ENCODE measurements at places on chromosomes 1 and 21.

DNA sequence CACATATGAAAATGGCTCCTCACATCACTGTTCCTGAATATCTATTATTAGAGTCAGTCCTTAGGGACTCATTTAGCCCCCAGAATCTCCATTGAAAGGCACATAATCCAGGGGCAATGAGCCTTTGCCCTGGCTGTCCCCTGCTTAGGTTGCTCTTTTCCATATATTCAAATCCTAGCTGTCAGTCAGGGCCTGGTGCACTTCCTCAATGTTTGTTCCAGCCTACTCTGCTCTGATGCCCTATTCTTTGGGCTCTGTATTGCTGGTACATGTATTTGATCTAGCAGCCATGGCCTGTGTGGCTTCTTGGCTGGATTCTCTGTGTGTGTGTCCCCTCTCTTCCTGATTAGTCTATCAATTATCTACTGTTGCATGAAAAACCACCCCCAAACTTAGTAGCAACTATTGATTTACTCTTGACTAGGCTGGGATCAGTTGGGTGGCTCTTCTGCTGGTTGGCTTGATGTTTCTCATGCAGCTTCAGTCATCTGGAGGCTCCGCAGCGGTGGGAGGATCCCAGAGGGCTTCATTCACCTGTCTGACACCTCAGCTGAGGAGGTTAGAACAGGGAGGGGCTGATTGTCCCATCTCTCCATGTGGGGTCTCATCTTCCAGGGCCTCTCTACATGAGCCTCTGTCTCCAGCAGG, 107.5 kb downstream of the DTL start:
- DNase-seq: no peak

GRCh38 chr1:221777431-221778072, 35.7 kb upstream of the DUSP10 start:
- no peak for DNase-seq

- DNase-seq: no peak
Observed at GRCh38 chr1:53391982-53392381, 64.1 kb upstream of the LRP8 start.

- no peak for DNase-seq
Observed at GRCh38 chr1:182196897-182197870, 135.7 kb upstream of the ZNF648 start.

GRCh38 chr1:87045761-87046304, 131.4 kb downstream of the HS2ST1 start:
- DNase-seq: no peak

GRCh38 chr1:15391366-15391765, 18.3 kb upstream of the EFHD2 start:
- DNase-seq: no peak

GRCh38 chr1:115949156-115949555, 27.2 kb upstream of the SLC22A15 start:
- no peak for DNase-seq

DNA sequence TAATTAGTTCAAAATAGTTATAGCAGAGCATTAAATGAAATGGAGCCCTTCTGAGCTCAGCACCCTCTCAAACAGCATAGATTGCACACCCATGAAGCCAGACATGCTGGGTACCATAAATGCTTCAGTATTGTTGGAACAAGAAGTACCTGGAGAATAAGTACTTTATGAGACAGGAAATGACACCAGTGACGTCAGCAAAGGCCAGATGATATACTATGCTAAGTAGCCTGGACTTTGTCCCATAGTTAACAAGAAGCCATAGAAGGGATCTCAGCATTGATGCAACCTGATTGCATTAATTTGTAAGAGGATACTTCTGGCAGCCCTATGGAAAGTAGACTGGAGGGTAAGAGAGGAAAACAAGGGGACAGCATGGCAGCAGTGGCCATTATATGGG, 16.3 kb upstream of the GADD45A start:
- DNase-seq: no peak

DNA sequence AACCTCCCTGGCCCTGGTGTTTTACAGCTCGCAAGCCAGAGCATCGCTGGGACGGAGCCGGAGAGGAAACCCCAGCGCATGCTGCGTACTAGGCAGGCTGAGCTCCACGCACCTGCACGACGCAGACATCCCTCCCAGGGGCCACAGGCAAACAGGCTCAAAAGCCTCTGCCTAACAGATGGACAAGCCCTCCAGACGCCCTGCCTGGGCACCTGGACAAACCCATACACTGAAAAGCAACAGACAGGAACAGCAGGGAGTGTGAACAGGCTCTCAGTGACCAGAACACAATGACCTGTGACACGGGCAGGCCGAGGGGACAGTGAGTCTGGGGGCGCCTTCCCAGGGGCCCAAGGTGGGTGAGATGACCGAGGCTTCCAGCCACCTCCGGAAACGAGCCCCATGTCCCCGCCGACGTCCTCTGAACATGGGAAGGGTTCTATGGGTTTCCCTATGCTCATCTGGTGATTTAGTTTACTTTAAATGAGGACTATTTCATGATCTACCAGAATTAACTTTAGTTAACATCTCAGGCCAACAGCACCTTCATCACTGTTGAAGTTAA, 40.3 kb downstream of the NPHP4 start:
- DNase-seq: no peak

- DNase-seq: no peak
Observed at GRCh38 chr1:5503556-5504363, 488.5 kb downstream of the NPHP4 start.

DNA sequence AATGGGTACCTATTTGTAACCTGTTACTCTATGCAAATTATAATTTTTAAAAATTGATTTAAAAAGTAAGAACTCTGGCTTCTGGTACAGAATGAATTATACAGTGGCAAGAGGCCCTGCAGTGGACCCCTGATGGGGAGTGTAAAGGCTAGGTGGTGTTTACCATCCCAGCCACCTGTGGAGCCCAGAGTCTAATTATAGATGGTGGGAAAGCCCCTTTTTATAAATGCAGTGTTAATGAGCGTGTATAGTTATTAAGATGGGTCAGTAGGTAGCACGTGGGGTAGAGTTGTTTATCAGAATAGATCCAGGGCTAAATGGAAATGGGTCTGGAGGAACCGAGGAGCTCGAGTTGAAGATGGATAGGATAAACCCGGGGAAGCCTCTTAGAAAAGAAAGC, 13.9 kb upstream of the PRELP start:
- DNase-seq: no peak

- DNase-seq: no peak
Observed at GRCh38 chr1:15704526-15705183, 20.5 kb downstream of the PLEKHM2 start.

DNA sequence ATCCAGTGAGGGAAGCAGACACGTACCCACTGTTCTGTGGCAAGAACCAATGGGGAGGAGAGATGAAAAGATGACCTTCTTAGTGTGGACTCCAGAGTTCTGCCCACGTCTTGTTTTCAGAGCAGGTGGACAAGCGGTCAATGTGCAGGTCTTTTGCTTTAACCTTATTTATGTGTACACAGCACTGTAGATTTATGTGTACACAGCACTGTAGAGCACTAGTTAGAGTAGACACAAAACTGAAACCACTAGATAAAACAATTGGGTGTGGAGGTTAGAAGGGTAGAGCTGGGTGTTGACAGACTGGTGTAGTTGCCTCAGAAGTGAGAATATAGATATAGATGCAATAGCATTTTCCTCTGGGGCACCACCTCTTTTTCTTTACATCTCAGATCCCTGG, 150.0 kb downstream of the MAGI3 start:
- no peak for DNase-seq

- DNase-seq: no peak
Observed at GRCh38 chr1:20723159-20723536, 5.3 kb upstream of the KIF17 start.

DNA sequence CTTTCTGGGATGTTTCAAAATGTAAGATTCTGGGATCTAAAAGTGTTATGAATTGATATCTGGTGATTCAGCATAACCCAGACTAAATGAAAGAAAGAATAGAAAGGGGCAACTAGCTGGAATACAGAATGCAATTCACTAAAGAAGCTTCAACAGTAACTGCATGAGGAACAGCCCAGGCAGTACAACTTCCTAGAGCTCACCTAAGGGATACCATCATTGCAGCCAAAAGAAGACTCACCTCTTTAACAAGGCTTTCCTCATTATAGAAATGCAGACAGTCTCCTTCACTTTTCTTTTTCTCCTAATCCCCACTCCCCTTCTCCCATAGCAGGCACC, 6.3 kb downstream of the RGS5 start:
- DNase-seq: no peak

- no peak for DNase-seq
Observed at GRCh38 chr1:99606306-99606705, 39.6 kb upstream of the PALMD start.

GRCh38 chr21:46437511-46437910, 21.2 kb upstream of the DIP2A start:
- DNase-seq: no peak

DNA sequence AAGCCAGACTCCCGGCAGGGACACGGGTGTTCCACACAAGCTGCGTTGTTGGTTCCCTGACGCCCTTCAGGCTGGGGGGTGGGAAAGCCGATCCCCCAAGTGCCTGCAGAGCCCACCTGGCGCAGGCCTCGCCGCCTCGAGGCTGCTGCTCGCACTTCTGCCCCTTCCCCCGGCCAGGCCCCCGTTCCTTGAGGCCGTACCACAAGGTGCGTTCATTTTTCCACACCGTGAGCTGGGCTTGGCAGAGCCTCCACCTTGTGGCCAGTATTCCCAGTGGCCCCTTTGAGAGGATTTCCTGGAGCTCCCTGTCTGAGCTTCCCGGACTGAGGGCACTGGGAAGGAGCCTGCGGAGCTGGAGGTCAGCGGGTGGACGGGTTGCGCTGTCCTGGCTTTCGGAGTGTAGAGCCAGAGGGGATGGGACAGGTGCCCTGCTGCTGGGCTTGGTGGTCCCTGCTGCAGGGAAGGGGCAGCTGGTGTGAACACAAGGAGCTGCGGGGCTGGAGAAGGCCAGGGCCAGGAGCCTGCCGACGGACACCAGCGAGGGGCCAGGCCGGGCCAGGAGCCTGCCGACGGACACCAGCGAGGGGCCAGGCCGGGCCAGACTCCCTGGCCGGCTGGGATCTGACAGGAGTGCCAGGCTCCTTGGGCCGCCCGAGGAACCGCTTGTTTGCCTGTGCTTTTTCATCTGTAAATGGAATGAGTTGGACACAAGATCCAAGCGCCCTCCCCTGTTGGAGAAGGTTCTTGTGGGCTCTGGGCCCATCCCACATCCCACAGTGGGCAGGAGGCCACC, 18.4 kb downstream of the PDXK start:
- DNase-seq: no peak

- DNase-seq: no peak
Observed at GRCh38 chr1:177597393-177597792, 372.5 kb downstream of the SEC16B start.

- DNase-seq: no peak
Observed at GRCh38 chr1:34127006-34128000, 37.7 kb downstream of the CSMD2 start.

GRCh38 chr21:38188037-38188436, 68.8 kb upstream of the KCNJ15 start:
- no peak for DNase-seq

All from NCI-H524 (cell line).